H9 (cell line): ENCODE measurements at places on chromosomes 13 and 19.
A peak's percentile ranks its signal among the peaks of the same experiment; 100 is the strongest.

GRCh38 chr19:50772476-50772875 is 2.2 kb downstream of the GPR32 start:
- DNase-seq = no peak

- no peak for DNase-seq
Observed at GRCh38 chr13:74977498-74977897, 504.5 kb downstream of the TBC1D4 start.

DNA sequence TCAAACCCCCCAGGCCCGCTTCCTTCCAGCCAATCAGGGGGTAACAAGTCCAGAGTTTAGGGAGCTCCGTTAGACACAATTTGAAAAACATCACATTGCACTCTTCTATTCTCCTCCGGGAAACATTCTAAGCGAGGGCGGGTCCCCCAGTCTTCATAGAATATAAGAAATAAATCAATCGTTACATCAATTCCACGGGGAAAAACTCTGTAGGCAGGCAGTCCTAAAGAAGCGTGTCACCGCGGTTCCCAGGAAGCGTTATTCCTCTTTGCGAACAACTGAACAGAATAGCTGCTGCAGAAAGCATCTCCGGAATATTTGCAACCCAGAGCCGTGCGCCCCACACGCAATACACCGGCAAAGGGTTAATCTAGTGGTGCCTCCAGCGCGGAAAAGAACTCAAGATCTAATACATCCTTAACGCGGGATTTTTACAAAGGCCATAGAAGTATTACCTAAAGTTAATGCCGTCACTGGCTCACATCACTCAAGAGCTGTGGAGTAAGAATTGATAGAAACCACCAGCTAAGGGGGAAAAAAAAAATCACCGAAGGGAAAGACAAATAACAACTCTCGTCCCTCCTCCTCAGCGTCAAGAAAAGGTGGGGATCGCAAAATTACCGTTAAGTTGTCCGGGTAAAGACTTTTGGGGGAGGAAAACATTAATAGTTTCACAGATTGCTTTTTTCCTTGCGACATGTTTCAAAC is 65.1 kb downstream of the KCNRG start:
- DNase-seq = no peak

GRCh38 chr19:23577501-23577900 is 109.5 kb downstream of the ZNF675 start:
- no peak for DNase-seq

- DNase-seq = no peak
Observed at GRCh38 chr19:7953060-7953459, 9.6 kb upstream of the TIMM44 start.

GRCh38 chr19:55484593-55485438 is at the start of gene NAT14:
Gene NAT14, plus strand, starts transcription at chr19:55485188. Its CDS starts 521 bp downstream, at chr19:55485709.
- DNase-seq = peak; percentile 91

- no peak for DNase-seq
Observed at GRCh38 chr13:23609414-23609760, 39.2 kb downstream of the TNFRSF19 start.

DNA sequence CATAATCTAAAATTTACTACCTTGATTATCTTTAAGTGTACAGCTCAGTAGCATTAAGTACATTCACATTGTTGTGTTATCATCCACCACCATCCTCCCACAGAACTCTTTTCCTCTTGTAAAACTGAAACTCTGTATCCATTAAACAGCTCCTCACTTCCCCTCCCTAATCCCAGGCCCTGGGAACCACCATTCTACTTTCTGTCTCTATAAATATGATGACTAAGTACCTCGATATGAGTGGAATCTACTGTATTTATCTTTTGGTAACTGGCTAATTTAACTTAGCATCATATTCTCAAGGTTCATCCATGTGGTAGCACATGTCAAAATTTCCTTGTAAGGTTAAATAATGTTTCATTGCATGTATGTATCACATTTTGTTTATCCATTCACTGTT is 49.0 kb upstream of the POMP start:
- no peak for DNase-seq

- peak; percentile 27 for DNase-seq
Observed at GRCh38 chr13:111938741-111939665, 127.9 kb upstream of the SOX1 start.

DNA sequence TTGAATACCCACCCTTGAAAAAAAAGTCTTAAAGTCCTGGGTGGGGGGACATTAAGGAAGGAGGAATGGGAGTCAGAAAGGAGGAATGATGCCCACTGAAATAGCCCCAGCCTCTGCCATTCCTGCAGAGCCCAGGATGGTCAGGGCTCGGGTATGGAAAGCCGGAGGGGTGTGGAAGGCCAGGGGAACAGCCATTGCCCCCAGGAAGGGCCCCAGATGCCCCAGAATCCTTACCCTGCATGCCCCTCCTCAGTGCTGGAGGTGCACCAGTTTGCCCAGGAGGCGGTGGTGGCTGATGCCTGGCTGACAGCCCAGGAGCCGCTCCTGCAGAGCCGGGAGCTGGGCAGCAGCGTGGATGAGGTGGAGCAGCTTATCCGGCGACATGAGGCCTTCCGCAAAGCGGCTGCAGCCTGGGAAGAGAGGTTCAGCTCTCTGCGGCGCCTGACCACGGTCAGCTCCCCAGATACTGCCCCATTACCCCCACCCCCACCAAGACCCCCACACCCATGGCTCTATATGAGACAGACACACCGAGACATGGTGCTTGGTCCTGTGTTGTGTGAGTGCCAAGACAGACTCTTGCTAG is 10.7 kb upstream of the SHKBP1 start:
- DNase-seq = no peak

- DNase-seq = no peak
Observed at GRCh38 chr13:52832313-52832712, 16.1 kb downstream of the PCDH8 start.

- no peak for DNase-seq
Observed at GRCh38 chr13:30027569-30028455, 177.4 kb upstream of the UBL3 start.

DNA sequence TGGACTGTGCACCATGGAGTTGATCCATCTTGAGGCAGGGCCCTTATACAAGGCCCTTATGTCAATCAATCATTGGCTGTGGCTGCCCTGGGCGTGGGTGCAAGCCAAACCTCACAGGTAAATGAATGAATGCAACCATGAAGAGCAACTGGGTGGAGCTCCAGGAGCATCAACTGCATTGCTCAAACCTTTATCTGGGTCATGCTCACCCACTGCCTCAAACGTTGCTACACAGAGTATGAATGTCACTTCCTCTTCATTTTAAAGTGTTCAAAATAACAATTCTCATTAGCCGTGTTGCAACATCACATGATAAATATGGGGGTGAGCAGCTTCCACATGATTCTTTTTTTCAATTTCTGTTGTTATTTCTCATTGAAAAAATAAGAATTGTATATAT is 6.4 kb upstream of the ZNF333 start:
- DNase-seq = no peak

GRCh38 chr19:45443462-45444317 is 20.0 kb upstream of the ERCC1 start:
- DNase-seq = peak; percentile 98

- no peak for DNase-seq
Observed at GRCh38 chr19:33445442-33446329, 72.2 kb downstream of the CEBPG start.

DNA sequence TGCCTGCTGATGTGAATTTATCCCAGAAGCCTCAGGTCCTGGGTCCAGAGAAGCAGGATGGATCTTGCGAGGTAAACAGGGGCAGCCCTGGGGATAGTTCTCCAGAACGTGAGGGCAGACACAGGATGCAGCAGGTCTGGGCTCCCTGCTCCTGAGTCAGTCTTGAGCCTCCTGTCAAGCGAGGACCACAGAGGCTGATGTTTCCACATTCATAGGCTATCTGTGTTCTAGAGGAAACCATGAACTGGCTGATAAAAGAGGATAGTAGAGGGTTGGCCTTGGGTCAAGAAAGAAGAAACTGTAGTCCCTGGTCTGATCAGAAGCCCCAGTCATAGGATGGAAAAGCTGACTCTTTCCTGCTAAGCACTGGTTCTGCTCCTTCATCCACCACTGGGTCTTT is 2.2 kb downstream of the ZNF175 start:
- DNase-seq = no peak

GRCh38 chr13:27450921-27451471 is 632 bp upstream of the MTIF3 start:
- DNase-seq = no peak

DNA sequence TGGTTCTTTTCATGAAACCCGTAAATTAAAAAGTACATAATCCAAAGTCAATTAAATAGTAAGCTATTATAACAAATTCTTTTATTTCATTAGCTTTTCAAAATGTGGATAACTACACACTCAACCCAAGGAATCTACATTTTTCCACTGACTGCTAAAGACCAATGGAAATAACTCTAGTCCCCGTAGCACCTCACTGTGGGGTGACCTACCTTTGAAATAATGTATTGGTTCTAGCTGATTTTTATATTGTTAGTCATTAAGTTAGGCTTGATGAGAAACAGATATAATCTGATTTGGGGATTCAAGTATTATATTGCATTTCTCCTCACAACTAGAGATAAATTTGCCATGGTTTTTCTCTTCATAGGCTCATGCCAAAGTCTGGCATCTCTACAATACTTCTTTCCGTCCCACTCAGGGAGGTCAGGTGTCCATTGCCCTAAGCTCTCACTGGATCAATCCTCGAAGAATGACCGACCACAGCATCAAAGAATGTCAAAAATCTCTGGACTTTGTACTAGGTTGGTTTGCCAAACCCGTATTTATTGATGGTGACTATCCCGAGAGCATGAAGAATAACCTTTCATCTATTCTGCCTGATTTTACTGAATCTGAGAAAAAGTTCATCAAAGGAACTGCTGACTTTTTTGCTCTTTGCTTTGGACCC is 37.3 kb downstream of the KL start:
- no peak for DNase-seq

GRCh38 chr19:49125025-49125731 is 5.8 kb downstream of the PPFIA3 start:
- peak; percentile 82 for DNase-seq

- DNase-seq = no peak
Observed at GRCh38 chr13:46051968-46052318, 603 bp downstream of the ZC3H13 start.

GRCh38 chr13:110414931-110415330 is 107.8 kb downstream of the COL4A2 start:
- no peak for DNase-seq

DNA sequence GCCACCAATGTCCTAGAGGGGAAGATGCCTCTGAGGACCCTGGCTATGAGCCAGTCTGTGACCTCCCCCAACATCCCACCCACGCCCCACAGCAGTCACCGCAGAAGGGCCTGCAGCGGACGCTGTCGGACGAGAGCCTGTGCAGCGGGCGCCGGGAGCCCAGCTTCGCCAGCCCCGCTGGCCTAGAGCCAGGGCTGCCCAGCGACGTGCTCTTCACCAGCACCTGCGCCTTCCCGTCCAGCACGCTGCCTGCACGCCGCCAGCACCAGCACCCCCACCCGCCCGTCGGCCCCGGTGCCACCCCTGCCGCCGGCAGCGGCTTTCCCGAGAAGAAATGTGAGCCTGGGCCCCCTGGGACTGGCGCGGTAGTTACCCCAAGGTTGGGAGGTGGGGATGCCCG is 30.6 kb downstream of the DPF1 start:
- no peak for DNase-seq

DNA sequence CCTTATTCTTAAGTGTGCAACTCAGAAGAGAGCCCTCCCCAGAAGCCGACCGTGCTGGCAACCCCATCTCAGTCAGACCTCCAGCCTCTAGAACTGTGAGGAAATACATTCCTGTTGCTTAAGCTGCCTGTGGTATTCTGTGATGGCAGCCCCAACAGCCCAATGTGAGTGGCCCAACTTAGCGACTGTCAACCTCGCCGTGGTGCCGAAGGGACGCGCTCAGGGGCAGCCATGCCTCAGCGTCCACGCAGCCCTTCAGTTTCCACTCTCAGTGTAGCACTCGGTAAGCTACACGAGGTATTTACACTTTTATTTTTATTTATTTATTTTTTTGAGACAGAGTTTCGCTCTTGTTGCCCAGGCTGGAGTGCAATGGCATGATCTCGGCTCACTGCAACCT is 18.4 kb downstream of the PROZ start:
- DNase-seq = no peak

DNA sequence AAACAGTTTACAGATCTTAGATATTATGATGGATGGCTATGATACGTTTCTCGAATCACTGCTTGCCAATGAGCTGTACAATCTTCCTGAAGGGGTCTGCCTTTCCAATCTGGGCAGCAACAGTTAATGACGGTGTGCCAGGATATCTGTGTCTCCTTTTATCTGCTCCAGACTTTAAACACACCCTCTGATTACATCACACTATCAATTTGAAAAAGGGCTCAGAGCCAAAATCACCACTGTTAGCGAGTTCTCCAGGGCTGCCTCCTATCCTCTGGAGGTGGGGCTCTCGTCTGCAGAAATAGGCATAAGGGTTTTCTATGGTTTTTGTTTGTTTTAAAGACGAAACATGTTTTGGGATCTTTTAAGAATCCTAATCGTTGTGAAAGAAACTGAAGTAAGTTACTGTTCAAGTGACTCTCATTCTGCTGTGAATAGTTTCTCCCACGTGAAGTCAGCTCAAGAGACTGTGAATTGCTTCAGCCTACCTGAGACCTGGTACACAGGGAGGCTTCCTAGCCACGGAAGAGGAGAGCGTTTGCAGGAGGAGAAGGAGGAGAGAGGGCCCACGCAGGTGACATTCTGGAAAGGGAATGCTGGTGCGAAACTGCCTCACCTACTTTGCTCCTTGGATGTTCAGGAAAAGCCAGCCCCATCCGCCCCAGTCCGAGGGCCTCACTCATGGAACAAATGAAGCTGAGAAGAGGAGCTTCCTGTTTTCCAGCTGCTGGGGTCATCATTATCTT is 15.2 kb upstream of the GJA3 start:
- DNase-seq = no peak

DNA sequence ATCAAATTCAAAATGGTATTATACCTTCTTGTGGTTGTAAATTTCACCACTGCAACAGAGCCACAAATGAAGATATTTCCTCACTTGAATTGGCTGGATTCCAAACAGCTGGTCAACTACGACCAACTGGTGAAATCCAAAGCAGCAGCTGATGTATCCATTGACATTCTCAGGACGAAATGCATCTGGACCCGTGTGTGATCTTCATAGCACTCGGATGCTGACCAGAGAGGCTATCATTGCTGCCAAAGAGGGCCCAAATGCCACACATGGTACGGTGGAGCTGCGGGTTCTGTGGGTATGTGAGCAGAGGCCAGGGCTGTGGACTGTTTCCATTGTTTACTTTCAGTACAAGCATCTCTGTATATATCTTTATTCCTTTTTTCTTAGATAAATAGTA is 25.6 kb upstream of the PCCA start:
- DNase-seq = no peak

- DNase-seq = peak; percentile 60
Observed at GRCh38 chr13:26184791-26185250, 37.3 kb downstream of the RNF6 start.

DNA sequence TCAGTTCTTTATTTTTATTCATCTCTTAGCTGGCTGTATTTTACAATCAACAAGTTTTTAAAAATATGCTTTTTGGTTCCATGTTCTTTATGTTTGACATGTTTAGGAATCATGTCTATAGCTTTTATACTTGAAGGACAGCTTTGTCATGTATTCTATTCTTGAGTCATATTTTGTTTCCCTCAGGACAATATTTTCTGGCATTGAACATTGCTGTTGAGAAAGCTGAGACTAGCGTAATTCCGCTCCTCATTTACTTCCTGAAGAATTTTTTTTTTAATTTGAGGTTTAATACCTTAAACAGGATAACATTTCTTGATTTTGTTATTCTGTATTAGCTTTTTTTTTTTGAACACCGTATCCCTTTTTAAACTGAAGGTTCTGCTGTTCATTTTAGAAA is 53.2 kb downstream of the RB1 start:
- DNase-seq = no peak
